Stimulated activated CD4-positive, alpha-beta T cell treated with anti-CD3 and anti-CD28 coated beads, Interleukin-1b, Interleukin-23, amount 100 ng/mL, for 48 hours (primary cell): ENCODE measurements at places on chromosomes 11 and 22.

DNA sequence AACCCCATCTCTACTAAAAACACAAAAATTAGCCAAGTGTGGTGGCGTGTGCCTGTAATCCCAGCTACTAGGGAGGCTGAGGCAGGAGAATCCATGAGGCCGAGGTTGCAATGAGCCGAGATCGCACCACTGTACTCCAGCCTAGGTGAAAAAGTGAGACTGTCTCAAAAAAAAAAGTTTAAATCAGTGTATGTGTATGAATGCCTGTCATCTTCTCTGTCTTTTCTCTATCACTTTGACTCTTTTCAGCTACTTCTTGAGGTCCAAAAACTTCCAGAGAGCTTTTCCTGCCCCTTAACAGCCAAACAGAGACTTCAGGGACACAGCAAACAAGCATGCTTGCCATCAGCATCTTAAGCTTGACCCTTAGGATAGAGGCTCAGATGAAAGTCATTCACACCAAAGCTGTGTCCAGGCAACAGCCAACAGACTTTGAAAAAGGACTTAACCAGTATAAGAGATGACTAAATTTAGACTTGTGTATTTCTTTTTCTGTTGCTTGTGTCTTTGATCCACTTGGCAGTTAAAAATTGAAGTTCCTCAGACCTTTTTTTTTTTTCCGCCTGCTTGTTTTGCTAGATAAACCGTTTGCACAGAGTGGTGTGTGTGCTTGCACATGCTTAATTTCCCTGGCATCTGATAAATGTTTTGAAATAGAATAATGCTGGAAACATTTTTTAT lies 151.9 kb downstream of the DBX1 start:
- DNase-seq = no peak

- DNase-seq = no peak
Observed at GRCh38 chr11:71451596-71452198, 1.3 kb upstream of the NADSYN1 start.

DNA sequence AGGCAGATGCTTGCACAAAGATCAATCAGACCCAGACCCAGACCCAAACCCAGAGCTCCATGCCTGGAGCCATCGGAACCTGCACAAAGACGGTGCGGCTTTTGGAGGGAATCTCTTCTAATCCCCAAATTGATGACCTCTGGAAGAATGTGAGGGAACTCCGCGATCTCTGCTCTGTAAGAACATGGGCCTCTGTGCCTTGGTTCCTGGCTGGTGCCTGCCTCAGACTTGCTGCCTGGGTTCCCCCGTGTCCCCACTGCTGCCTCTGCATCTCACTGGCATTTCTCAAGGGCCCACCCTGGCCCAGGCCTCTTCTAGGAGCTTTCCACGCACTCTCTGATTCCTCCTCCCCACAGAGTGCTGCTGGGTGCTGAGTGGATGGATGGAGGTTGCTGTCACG lies 1044.4 kb downstream of the TBC1D22A start:
- DNase-seq = no peak

- DNase-seq = no peak
Observed at GRCh38 chr11:102705626-102706025, at the start of gene MMP27. Gene MMP27 (minus strand): TSS chr11:102705769. CDS start chr11:102705714, 55 bp downstream.

GRCh38 chr11:117817368-117818040 lies 7.0 kb downstream of the FXYD2 start:
- DNase-seq = peak; percentile 90

DNA sequence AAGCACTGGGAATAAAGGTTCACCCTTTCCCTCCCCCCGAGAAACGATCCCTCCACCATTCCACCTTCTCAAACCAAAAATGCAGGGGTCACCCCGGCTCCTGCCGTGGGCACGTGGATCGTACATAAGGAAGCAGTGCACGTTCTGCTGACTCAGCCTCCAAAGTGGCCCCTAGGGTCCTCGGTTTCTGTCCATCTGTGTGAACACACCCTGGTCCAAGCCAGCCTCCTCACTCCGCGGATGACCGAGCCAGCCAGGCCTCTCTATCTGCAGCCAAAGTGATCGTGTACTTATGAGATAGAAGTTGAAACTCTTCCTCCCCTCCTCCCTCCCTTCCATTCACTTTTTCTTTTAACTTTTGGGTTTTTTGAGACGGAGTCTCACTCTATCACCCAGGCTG lies 16.2 kb downstream of the C11orf24 start:
- DNase-seq = no peak

DNA sequence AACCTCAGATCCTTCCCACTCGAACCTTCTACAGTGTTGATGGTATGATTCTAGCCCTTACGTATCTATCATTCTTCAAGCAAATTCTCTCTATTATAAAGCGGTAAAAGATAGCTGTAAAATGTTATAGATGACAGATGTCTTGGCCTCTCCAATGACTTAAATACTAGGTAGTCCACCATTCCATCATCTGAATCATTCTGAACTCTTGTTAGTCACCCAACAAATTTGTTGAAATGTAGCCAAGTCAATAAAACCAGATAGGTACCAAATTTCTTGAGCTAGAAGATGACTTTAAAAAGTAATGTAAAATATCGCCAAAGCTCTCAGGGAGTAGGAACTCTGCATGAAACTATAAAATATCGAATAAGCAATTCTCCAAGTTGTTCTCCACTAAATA lies 32.6 kb upstream of the PICALM start:
- no peak for DNase-seq

GRCh38 chr11:121138259-121138658 lies 37.2 kb downstream of the TECTA start:
- DNase-seq = no peak

DNA sequence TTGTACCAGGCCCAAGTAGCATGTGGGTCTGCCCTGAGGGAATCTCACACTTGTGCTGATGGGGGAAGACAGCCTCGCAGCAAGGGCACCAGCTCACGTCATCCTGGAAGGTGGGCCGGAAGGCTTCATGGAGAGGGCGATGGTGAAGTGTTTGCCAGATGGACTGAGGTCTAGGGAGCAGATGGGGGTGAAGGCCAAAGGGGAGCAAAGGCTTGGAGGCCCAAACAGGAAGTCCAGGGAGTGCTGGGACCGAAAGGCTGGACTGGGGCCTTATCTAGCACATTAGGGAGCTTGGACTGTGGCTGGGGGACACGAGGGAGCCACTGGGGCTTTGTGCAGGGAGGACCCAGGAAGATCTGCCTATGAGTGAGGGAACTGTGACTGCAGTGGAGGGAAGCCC lies 1.2 kb upstream of the TNFRSF13C start:
- DNase-seq = no peak

DNA sequence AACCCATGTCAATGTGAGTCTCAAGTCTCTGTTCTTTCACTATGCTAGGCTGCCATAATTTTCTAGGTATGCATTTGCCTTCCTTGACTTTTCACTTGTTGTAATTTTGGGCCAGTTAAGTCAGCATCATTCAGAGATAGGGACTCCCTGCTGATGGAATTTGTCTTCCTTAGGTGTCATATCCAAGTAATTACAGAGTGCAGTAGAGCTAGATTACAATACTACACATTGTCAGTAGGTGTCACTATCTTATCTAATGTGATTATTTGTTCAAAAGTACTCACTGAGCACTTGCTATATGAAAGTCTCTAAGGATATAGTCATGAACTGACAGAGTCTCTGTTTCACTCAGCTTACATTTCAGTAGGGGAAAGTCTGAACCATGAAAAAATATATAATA lies 25.0 kb upstream of the SYN3 start:
- no peak for DNase-seq

DNA sequence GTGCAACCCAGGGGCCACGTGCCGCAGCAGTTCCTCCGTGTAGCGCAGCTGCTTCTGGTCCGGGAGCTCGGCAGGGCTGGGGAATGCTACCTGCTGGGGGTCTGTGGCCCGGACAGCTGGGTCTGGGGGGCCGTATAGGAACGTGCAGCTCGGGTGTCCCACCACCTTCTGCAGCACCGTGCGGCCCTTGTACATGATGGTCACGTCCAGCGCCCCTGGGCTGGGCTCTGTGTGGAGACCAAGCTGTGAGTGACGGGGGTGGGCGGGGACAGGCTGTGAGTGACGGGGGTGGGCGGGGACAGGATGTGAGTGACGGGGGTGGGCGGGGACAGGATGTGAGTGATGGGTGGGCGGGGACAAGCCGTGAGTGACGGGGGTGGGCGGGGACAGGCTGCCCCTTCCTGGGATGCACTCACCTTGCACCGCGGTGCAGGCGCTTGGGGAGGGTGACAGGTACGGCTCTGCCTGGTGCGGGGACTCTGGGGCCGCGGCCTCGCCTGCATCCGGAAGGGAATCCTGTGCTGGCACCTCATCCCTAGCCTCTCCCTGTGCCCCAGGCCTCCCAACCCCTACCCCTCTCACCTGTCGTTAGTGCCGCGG lies 2.3 kb downstream of the IRF7 start:
- DNase-seq = peak; percentile 83

DNA sequence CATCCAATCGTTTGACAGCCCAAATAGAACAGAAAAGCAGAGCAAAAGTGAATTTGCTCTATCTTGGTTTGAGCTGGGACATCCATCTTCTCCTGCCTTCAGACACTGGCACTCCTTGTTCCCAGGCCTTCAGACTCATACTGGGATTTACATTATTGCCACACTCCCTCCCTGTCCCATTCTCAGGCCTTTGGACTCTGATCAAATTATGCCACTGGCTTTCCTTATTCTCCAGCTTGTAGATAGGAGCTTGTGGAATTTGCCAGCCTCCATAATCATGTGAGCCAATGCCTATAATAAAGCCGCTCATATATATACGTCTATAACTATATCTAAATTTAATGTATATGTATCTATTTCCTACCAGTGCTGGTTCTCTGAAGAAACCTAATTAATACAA lies 568.3 kb upstream of the KIRREL3 start:
- DNase-seq = no peak
